Activated CD4-positive, alpha-beta T cell treated with anti-CD3 and anti-CD28 coated beads for 1 hour (primary cell): ENCODE measurements at places on chromosomes 1 and 21.

GRCh38 chr1:118949315-118949714 lies 38.8 kb downstream of the TBX15 start:
- no peak for DNase-seq

DNA sequence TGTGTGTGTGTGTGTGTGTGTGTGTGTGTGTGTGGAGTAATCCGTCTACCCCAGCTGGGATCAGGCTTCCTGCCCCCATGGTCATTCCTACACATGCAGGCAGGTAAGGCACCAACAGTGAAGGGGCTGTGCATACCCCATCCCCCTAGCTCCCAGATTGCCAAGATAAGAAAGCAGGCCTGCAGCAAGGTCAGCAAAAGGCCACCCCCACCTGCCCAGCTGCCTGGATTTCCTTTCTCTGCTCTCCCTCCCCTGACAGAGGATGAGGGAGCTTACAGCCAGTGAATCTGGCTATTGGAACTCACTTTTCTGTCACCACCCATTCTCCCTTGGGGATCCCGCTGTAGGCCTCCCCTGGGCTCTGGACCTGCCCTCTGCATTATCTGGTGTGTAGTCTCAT lies 7.9 kb downstream of the ALX3 start:
- DNase-seq, result no peak

DNA sequence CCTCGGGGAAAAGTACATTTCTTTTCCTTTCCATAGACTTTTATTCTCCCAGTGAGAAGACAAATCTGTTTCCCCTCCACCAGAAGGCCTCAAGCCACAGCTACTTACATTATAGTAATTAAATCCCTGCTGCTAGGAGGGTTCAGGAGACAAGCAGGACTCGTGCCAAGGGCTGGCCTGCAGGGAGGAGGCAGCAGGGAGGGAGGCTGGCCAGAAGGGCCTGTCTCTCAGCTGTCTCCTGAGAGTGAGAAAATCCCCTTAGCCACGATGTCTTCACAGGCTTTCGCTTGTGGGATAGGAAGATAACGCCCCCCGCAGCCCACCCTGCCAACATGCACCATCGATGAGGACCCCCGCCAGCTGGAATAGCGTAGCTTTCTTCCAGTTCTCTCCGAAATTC lies 14.0 kb downstream of the KCNN3 start:
- DNase-seq, result no peak

GRCh38 chr21:35868869-35869223 lies 191.5 kb downstream of the SETD4 start:
- DNase-seq, result no peak

GRCh38 chr1:174968750-174969244 lies 30.9 kb upstream of the CACYBP start:
- no peak for DNase-seq

DNA sequence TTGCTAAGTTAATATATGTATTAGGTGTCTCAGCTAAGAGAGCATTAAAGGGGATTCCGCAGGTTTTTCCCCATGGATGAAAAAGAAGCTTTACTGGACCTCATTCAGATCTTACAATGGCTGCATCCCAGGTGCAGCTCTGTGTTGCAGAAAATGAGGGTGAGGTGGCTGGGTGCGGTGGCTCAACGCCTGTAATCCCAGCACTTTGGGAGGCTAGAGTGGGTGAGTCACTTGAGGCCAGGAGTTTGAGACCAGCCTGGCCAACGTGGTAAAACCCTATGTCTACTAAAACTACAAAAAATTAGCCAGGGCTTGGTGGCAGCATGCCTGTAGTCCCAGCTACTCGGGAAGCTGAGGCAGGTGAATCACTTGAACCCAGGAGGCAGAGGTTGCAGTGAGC lies 58.5 kb upstream of the MORC3 start:
- DNase-seq, result no peak

DNA sequence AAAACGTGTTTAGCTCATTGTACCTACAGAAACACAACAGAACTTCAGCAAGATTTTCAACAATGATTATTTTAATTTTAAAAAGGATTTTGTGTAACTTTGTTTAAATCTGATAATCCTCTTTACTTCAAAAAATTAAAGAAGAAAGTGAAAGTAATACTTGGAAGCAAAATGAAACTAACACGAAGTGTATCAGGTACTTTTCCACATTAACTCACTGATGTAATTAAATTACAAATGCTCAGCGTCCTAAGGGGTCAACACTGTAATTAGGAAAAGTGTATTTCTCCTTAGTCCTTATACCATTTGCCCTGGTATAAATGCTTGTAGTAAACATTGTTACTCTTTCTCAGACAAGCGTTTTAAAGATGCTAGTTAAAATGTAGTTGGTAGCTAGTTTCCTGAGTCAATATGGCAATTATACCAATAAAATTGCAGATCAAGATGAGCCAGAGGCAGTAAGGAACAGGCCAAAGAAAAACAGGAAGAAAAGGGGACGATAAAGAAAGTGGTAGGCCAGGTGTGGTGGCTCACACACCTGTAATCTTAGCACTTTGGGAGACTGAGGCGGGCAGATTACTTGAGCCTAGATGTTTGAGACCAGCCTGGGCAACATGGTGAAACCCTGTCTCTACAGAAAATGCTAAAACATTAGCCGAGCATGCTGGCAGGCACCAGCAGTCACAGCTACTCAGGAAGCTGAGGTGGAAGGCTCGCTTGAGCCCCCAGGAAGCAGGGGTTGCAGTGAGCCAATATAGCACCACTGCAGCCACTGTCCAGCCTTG lies 553.0 kb downstream of the SMYD3 start:
- no peak for DNase-seq

DNA sequence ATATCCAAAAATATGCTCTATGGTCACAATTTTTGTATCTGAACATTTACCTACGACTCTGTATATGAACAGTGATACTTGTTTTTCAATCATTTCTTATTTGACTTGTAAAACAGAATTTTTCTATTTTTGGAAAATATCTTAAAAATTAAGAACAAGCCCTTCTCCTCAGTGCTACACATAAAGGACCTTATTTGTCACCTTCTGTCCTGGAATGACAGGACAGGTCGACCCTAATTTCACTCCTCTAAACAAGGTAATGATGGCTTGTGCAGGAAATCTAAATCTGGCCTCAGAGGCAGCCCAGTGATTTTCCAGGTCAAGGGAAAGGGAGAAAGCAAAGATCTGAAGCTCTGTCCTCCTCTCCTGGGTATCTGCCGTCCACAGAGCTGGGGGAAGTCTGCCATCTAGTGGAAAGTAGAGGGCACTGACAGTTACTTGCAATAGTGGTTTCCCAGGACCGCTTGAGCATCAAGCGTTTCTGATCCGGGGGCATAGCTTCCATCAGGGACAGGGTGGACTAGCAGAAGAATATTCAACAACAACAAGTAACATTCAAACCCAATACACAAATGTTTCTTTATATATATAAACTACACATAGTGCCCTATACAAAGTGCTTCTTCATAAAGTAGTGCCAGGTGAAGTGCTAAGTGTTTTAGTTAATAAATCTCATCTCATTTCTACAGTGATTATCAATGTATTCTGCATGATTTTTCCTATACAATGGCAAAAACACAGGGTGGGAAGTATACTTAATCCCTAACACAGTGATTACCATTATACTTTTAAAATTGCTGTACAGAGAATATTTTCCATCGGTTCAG lies 74.6 kb downstream of the SLC25A24 start:
- DNase-seq, result peak; percentile 49

- DNase-seq, result no peak
Measured at GRCh38 chr1:4083231-4084047, 183.4 kb upstream of the C1orf174 start.
